Activated T-helper 2 cell treated with anti-CD3 and anti-CD28 coated beads, Interferon-gamma antibody, Interleukin-2, Interleukin-4, amounts not matched to agents 10 μg/mL and 5 μg/mL and 100 μg/mL, durations not matched to agents 14 hours and 24 hours and 36 hours (primary cell): ENCODE measurements at places on chromosomes 1 and 21. TPM values are rescaled to one million over a fixed set of nuclear protein-coding genes. Genes with fewer than 3 reads are reported as not detected.

Gene TCHHL1
- total RNA-seq: not detected in 2 replicates

Gene CD1E
- total RNA-seq: not detected in 2 replicates

Gene TMPRSS3
- total RNA-seq: 81.0 and 88.1 TPM in 2 replicates

- DNase-seq: no peak
Observed at GRCh38 chr1:1461721-1462317, 9.7 kb upstream of the ATAD3B start.

- no peak for DNase-seq
Observed at GRCh38 chr1:94887603-94888171, 39.2 kb downstream of the CNN3 start.
